Effector CD4-positive, alpha-beta T cell (primary cell): ENCODE measurements at places on chromosomes 5 and 9.

- no peak for DNase-seq
Observed at GRCh38 chr5:12772276-12772675, 868.0 kb upstream of the CTNND2 start.

DNA sequence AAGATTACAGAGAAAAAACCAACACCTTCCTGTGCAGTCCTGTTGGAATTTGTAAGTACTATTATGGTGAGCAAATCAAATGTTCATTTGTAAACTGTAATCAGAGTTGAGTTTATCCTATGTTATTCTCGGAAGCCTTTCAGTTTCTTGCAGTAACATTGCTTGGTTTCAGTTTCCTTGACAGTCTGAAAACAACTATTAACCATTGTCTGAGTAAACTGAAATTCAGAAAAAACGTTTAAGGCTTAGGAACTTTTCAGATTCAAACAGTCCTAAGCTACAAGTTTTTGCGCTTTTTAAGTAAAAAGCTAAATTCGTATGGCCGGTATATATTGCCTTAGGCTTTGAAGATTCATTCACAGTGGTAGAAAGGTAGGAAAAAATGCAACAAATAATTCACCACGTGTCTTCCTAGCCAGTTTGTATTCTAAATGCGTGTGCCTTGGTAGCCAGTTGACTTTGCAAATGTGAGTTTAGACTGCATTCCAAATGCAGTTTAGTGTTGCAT, 2.5 kb downstream of the GPBP1 start:
- DNase-seq, result no peak

DNA sequence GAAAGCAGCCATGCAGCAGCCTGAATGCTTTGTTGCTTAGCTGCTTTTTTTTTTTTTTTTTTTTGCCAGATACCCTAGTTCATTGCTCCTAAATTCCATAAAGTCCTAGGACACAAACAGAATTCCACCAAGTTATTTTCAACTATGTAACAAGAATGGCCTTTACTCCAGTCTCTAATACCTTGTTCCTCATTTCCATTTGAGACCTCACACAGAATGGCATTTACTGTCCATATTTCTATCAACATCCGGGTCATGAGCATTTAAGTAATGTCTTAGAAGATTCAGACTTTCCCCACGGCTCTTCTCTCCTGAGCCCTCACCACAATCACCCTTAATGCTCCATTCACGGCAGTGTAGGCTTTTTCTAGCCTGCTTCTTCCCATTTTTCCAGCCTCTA, 31.7 kb upstream of the FBXW11 start:
- no peak for DNase-seq

DNA sequence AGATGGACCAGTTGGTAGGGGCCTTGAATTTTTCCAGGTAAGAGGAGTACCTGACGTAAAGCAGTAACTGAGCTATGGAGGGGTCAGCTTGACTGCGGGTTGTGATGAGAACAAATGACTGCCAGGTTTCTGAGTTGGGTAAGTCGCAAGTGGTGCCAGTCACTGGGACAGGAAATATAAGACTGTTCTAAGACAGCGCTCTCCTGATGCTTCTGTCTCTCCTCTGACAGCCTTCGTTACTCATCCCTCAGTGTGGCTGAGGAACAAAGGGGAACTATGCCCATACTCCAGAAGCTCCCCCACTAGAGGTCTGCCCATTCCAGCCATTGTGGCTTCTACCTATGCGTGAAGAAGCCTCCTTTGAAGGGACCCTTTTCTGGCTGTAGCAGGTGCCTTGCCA, 13.3 kb downstream of the CAVIN4 start:
- DNase-seq, result no peak

DNA sequence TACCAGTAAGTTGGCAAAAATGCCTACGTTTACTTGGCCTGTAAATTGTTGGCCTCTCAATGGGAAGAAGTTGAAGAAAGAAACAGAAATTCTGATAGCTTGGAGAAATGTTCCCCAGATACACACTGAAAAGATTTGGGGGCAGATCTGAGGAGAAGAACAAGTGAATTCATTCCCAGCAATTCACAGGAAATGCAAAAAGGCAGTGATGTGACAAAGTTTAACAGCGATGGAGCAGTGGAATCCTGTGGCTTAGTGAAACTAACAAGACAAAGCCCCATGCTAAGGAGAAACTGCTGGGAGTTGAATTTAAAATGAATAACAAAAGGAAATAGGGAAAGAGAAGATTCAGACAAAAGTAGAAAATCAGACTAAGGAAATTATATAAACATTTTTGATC, 213.2 kb upstream of the EDIL3 start:
- DNase-seq, result no peak

GRCh38 chr5:39198127-39198526, 21.2 kb downstream of the FYB1 start:
- DNase-seq, result no peak

GRCh38 chr5:30690931-30691330, 502.6 kb upstream of the CDH6 start:
- DNase-seq, result no peak

DNA sequence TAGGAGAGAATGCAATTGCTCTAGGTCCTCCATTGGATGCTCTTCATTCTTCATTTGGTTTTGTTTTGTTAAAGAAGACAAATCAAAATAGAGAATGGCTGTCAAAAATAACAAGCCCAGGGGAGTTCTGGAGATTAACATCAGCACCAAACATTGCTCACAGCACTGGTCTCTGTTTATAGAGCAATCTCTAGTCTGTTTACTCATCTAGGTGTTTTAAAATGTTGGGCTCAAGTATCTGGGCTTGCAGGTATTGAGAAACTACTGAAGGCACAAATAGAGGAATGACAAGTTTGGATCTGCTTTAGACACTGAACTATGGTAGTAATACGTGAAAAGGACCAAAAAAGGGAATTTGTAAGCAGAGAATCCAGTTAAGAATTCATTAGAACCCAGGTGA, 77.0 kb upstream of the TMC1 start:
- DNase-seq, result no peak

DNA sequence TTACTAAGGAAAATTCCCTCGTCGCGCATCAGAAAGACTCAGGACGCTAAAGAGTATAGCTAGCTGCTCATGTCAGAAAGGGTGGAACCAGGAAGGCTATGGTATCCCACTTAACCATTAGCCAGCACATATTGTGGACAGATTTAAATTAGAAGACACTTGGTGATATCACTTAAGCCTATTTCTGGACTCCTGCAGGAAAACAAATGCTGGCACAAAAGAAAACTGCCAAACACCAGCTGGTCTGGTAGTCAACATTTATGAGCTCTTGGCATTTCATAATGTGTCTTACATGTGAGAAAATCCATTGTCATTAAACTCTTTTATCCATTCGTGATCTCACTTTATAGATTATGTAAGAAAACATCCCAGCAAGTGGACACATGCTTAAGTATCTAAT, 377.4 kb downstream of the PTPRD start:
- no peak for DNase-seq

GRCh38 chr9:89797937-89798455, 193.2 kb downstream of the GADD45G start:
- DNase-seq, result no peak

- DNase-seq, result no peak
Observed at GRCh38 chr5:38925154-38925925, 79.5 kb downstream of the OSMR start.

GRCh38 chr5:171845857-171846256, 60.2 kb downstream of the SMIM23 start:
- no peak for DNase-seq

DNA sequence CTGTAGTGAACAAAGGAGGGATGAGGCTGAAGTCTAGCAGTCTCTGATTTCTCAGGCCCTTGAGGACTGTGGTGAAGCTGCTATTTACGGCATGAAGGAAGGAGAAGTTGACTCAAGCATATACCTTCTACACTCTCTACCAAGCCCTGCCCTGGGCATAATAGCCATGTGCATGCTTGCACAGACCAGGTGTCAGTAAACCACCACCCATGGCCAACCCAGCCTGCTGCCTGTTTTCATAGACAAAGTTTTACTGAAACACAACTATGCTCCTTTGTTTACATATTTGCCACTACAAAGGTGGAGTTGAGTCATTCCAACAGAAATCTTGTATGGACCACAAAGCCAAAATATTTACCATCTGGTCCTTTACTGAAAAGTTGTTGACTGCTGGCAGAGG, 126.9 kb downstream of the PAPPA start:
- DNase-seq, result no peak
